ENCODE measurements at places on chromosomes 3 and 15.

- DNase-seq = no peak
These were observed 304.4 kb downstream of the FGF12 start for GRCh38 chr3:192422997-192423342.

DNA sequence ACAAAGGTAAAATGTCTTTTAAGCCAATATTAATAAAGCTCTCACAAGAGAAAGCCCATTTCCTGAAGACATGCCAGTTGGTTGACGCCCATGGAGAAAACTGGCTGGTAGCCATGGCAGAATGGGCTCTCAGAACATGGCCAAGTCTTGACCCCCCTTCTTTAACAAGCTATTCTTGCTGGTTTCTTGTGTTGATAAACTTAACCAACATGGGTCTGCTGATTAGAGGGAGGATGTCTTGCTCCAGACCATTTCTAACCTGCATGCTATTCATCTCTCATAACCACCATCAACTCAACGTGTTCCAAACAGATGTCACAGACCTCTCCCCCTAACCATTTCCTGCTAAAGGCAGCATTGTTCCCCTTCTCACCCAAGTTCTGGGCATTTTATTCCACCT lies 25.7 kb downstream of the NTRK3 start:
- DNase-seq = no peak

DNA sequence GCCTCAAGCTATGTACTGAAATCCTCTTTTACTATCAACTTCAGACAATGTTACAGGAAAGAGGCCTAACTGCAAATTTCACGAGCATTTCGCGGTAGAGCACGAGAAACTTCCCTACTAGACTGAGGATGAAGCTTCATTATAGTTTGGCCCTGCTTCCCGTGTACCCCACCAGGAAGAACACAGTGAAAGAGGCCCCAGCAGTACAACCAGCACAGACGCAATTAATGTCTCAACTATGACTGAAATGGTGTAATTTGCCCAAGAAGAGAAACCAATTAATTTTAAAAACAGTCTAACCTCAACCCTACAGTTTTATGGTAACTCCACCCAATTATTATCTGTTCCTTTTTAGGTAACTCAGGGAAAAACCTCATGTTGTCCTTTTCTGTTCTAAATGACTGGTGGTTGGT lies 12.1 kb downstream of the CHSY1 start:
- no peak for DNase-seq

DNA sequence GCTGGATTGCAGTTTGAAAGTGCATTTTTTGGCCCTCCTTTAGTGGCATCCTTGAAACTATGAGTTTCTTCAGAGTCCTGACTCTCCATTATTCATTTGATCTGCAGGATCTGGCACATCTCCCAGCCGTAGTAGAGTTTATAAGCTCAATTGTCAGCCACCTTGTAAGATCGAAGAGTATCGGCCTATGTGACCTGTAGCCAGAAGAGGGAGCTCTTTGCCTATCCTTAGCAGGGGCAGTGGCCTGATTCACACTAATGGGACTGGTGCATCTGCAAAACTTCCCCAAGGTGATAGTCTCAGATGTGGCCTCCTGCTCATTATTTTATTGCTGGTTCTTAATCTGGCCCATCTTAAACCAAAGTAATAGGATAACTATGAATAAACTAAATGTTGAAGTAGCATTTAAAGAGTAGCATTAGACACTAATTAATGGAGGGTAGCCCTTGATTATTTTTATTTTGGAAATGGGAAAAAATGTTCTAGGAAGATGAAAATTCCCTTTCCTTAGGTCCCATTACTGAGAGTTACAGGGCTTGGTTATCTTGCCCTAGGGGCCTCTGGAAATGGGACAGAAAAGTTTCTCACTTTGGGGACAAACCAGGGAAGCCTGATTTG lies 21.2 kb downstream of the GCSAM start:
- DNase-seq = no peak

- no peak for DNase-seq
These were observed 186.8 kb downstream of the SATB1 start for GRCh38 chr3:18238332-18238731.

DNA sequence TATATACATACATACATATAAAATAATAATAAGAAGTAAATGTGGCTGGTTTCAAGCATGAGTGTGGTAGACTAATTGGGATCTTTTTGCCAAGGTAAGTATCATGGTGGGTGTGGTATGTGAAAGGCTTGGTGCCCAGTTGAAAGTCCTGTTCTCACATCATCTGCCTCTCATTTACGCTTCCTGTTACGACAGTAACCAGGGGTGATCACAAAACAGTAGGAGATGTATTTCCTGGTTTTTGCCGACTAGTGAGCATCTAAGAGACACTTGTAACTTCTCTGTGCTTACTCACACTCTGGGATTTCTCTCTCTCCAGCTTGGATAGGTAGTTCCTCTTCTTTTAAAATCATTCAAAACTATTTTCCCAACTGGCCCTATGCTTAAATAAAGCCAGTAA lies 1028.3 kb upstream of the NR2F2 start:
- DNase-seq = no peak

DNA sequence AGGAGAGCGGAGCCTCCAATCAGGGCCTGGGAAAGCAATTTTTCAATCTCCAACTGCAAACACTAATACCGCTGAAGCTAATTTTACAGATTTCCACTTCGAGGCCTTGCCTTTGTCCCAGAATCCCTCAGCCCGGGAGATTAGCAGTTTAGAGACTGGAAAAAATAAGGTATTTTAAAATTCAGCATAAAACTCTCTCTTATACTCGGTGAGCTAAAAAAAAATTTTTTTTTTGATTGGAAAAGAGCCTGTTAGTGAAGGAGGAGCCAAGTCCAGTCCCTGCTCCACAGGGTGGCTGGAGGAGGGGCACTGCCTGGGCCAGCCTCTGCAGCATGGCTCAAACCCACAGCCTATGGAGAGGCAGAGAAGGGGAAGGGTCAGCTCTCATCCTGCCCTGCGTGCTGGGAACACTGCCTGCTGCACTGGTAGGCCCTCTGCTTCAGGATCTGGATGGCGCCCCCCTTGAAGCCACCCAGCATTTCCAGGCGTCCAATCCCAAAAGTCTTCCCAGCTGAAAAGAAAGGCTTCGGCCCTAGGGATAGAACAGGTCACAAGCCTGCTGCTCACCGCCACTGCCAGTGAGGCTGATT lies 48.9 kb downstream of the CACNA2D2 start:
- DNase-seq = no peak

DNA sequence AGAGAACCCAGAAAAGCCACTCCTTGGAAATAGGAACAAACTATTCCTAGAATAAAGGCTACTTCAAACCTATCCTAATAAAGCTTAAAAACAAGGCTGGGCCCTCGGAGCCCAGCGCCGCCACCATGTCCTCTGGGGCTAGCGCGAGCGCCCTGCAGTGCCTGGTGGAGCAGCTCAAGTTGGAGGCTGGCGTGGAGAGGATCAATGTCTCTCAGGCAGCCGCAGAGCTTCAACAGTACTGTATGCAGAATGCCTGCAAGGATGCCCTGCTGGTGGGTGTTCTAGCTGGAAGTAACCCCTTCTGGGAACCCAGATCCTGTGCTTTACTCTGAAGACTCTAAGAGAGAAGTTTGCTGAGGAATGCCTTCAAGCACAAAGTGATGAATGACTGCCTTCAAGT lies 63.2 kb downstream of the ADAM10 start:
- DNase-seq = no peak

DNA sequence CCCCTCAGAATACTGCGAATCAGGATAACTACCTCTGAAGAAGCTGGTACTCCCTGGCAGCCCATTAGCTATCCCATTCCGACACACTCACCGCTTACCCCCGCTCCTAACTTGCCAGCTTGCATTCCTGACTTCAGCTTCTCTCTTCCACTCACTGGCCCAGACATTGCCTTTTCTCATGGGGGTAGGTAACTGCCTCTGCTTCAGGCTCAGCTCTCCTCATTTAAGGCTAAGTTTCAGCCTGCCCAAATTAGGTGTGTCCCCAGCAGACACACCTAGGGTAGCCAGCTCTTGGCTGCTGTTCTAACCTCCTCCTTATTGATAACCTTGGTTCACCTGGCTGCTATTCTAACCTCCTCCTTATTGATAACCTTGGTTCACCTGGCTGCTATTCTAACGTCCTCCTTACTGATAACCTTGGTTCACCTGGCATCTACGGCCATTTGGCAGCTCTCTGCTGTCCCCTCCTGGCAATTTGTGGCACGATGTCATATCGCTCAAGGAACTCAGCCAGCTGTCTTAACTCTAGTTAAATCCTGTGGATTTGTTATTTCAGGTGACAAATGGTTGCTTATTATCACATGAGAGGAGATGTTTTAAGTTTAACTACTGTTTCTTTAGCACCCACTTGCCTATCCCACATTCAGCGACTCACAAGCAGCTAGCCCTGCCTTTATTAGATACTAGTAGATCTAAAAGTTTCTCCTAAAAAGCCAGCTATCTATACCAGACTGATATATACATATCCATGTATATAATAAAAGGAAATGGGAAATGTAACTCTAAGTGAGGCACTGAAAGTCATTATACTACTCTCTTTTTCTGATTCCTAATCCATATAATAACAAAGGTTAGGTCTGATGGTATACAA lies 106.5 kb upstream of the ACP3 start:
- DNase-seq = no peak

DNA sequence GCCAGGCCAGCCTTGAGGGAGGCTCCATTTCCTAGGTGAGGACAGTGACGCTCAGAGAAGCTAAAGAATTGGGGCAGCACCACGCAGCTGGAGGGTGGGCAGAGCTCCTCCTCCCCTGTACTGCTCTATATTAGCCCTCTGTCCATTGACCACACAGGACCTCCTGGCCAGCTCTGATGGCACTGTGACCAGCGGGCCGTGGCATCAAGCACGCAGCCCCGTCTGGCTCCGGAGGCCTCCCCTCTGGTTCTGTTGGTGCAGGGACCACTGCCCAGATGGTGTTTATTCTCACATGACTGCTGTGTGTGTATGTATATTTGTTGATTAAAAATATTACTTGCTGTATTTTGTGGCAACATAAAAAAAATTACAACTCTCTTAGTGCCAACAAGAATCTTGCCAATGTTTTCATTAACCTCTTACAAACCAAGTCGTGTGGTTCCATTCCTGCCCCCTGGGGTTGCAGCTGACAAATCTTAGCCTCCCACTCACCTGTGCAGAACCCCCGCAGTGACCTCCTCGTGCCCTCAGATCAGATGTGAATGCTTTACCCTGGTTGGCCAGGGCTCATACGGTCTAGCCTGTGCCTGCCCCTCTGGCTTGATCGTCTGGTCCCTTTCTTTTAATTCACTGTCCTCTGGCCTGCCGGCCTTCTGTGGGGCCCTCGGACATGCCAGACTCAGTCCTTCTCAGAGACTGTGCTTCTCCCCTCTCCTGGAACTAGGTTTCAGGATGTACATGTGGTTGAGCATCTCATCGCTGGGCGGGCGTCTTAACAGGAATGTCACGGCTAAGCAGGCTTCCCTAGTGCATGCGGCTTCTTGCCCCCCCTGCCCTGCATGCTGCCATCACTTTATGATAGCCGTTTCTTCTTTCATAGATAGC lies 14.8 kb downstream of the CHCHD6 start:
- DNase-seq = no peak

- DNase-seq = no peak
These were observed 13.4 kb upstream of the GHSR start for GRCh38 chr3:172461530-172462138.

GRCh38 chr3:43757666-43758321 lies 67.1 kb downstream of the ABHD5 start:
- DNase-seq = no peak

DNA sequence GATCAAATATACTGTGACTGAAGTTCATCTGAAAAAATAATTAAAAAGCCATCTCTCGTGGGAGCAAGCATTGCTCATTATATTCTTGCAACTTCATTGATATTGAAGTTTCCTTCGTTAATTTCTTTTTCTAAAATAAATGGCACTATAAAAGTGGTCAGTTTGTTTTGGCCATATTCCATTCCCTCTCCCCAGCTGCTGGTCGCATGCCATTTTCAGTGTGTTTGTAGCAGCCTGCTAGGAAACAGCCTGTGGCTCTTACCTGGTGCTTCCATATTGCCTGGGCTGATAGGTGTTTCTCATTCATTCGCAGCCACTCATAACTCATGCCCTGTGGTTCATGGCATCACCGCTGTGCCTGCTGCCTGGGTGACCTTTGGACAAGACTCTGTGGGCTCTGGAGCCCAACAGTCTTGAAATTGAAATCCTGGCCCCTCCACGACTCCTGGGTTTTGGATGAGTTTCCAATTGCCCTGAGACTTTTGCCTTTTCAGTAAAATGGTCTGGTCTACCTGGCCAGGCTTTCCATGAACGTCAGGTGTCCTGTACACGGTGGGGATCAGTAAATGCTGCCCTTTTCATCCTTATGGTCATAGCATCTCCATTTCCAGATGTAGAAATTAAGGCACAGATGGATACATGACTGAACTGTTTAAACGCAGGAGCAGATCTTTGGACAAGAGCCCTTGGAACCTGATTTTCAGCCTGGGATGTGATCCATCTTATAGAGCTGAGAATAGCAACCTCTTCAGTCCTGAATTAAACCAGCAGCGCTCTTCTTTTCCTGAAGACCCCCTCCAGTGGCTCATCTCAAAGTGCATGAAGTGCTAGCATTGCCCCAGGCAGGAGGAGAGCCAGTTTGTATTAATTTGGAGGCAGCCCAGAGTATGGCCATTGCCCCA lies 69.4 kb downstream of the SLCO3A1 start:
- no peak for DNase-seq

- no peak for DNase-seq
These were observed 34.4 kb downstream of the TARS3 start for GRCh38 chr15:101689901-101690300.

DNA sequence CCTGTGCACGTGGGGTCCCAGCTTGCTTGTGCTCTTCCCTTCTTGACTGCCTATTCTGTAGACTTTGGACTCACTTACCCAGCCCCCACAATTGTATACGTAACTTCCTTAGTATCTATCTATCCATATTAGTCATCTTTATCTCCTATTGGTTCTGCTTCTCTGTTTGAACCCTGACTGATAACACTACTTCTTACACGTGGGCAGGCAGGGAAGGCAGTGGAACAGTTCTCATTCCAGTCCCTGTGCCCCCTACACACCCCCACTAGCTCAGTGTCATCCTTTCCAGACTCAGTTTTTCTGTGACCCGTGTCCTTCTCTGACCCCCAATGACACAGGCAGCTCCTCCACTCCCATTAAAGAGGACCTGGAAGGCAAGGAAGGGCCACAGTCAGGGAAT lies 74.2 kb upstream of the FBN1 start:
- DNase-seq = no peak

GRCh38 chr3:140736863-140737460 lies 59.1 kb downstream of the TRIM42 start:
- DNase-seq = no peak

DNA sequence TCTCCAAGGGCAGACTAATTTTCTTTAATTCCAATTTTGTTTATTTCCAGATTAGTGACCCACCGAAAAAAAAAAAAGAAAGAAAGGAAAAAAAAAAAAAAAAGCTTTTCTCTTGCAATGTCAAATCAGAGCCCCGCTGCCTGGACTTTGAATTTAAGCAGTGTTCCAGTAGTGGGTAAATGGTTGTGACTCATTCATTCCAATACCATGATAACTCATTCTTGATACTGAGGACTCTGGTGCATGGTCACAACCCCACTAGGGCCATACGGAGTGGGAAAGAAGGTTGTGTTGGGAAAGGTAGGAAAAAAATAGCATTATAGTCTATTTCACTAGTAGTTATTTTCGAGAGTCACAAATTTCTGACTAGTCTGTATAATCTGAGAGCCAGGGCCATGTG lies 59.1 kb upstream of the COL8A1 start:
- no peak for DNase-seq

GRCh38 chr3:156240642-156241041 lies 120.3 kb downstream of the KCNAB1 start:
- no peak for DNase-seq
